ENCODE measurements at places on chromosomes 2 and 18.
A peak's percentile ranks its signal among the peaks of the same experiment; 100 is the strongest.

DNA sequence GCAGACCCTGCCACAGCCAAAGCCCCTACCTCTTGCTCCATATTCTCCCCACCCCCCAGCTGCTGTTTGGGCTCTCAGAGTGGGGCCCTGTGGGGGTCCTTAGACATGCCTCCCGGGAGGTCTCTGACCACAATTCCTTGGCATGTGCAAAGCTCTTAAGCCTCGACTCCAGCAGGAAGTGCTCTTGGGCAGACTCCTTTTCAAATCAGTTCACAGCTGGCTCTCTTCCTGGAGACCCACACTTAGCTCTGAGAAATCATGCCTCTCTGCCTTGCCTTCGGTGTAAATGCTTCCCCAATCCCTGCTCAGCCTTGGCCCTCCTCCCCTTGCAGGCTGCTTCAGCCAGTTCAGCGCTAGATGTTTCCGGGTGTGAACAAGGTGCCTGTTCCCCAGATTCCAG, 46.9 kb downstream of the NGEF start:
- no peak for DNase-seq

- peak; percentile 68 for DNase-seq
These were observed 3.6 kb downstream of the STARD7 start for GRCh38 chr2:96204836-96205624.

DNA sequence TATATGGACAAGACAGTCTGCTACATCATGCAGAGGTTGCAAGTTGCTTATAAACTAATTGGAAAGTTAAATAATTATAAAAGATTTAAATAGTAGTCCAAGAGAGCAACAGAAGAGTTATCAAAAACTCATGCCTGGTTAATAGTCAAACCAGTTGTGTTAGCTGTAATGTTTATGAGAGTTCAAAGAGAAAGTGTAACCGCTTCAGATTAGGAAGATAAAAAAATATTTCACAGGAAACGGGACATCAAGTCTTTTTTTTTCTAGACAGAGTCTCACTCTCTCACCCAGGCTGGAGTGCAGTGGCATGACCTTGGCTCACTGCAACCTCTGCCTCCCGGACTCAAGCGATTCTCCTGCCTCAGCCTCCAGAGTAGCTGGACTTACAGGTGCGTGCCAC, 34.6 kb upstream of the RNF125 start:
- DNase-seq = no peak

GRCh38 chr18:37567061-37567993, 1.7 kb upstream of the CELF4 start:
- no peak for DNase-seq

- no peak for DNase-seq
These were observed 78.6 kb upstream of the GALNT5 start for GRCh38 chr2:157178874-157179273.

DNA sequence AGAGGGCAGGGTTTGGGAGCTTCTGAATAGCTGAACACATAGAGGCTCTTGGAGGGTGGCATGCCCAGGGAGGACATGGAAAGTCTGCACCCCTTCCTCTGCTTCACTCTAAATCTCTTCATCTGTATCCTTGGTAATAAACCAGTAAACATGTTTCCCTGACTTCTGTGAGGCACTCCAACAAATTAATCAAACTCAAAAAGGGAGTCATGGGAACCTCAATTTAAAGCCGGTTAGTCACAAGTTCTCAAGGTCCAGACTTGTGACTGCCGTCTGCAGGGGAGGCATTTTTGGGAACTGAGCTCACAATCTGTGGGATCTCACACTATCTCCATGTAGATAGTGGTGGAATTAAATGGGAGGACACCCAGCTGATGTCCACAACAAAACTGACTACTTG, 33.1 kb upstream of the STON1 start:
- DNase-seq = no peak

DNA sequence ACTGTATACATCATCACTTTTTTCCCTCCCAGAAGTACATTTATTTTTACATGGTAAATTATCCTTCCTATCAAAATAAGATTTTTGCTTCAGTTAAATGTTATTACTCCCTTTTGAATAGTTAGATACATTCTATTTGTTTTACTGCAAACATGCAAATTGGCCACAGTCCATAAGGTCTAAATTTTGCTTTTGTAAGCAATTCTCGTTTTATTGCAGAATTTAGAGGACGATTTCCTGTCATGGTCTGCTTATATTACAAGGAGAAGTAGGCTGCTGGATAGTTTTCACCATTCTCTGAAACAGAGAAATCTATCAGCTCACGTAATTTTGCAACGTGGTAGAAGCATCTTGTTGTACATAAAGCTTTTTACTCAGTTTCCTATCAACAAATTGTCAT, 1632.5 kb downstream of the LRP1B start:
- no peak for DNase-seq

DNA sequence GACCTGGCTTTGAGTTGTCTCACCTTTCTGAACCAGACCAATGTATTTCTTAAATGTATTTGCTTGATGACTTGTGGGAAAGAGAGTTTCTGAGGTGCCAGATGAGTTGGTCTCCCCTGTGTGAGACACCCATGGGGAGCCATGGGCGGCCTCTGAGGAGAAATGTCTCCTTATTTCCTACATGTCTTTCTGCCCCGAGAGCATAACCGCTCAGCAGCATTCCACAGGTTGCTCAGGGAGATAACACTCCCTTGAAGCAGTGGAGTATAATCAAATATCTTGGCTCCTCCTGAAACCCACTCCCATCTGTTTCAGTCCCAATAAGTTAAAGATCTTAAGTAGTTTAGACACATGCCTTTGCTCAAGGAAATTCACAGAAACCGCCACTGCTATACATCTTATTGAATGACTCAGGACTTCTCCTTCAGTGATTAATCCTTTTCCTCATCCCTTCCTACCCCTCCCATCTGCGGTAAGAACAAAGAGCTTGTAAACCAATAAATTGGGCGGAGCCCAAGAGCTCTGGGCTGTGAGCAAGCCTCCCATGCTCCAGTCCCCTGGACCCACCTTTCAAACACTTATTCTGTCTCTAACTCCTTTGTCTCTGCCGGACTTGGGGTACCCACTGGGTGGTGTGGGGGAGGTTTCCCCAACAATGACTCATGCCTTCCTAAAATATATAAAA, 285.5 kb upstream of the LRRTM4 start:
- no peak for DNase-seq

- no peak for DNase-seq
These were observed 23.8 kb downstream of the CNDP1 start for GRCh38 chr18:74558096-74558495.

DNA sequence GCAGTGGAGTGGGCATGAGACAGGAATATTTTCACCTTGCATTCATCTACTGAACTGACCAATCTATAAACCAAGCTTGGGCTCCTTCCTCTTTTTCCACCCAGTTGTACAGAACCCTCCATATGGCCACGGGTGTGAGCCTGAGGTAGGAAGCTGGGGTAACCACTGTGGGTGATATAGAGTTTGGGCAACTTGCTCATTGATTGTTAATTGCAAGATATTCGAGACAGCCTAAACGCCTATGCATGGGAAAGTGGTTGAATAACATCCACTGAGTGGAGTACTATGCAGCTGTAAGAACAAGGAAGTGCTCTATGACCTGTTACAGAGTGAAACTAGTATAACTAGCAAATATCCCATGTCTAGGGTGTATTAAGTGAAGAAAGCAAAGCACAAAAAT, 7.3 kb upstream of the VAPA start:
- DNase-seq = no peak

DNA sequence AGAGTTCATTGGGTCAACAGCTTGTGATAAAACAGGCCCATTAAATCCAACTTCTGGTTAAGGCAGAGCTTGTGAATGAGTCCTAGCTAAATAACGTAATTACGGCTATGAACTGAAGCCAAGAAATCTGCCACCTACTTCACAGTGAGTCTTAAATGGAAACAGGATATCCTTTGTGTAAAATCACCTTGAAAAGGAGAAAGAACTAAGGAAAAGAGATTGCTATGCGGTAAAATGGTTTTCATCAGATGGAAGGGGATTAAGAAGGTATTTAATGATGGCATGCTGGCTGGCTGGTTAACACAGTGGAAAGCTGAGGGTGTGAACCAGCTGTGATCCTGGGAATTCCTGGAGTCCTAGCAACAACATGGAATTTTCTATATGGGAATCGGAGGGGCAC, 156.6 kb downstream of the DOK6 start:
- peak; percentile 10 for DNase-seq

GRCh38 chr2:10120877-10121574, 1.5 kb upstream of the RRM2 start:
- peak; percentile 59 for DNase-seq

DNA sequence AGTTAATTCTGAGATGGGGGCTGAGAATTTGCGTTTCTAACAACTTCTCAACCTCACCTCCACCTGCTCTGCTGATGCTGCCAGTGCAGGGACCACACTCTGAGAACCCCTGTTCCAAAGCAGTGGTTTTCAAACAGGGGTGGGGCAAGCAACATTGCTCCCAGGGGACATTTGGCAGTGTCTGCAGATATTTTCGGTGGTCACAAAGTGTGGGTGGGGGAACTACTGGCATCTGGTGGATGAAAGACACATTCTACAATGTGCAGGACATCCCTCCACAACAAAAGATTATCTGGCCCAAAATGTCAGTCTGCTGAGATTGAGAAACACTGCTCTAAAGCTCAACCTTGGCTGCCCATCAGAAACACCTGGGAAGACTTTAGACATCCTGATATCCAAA, 188.7 kb upstream of the SATB2 start:
- no peak for DNase-seq

DNA sequence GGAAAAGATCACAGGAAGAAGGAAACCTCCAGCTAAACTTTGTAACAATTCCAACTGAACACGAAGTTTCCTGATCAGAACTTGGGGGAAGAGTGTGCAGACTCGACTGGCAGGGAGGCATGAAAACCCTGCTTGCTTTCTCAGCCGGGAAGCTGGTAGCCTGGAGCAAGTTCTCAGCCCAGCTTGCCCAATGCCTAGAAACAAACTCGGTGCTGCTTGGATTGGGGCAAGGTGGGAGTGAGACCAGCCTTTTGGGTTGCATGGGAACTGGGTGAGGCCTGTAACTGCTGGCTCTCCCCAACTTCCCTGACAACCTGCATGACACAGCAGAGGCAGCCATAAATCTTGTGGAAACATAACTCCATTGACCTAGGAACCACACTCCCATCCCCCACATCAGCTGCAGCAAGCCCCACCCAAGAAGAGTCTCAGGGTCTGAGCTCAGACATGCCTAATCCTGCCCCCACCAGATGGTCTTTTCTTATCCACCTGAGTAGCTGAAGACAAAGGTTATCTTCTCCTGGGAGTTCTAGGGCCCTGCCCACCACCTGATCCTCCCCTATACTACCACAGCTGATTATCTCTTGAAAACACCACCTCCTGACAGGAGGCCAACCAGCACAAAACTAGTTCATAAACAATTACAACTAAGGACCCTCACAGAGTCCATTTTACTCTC, 1859.7 kb upstream of the CELF4 start:
- no peak for DNase-seq

- DNase-seq = no peak
These were observed 2159.1 kb upstream of the CELF4 start for GRCh38 chr18:39724652-39725051.

DNA sequence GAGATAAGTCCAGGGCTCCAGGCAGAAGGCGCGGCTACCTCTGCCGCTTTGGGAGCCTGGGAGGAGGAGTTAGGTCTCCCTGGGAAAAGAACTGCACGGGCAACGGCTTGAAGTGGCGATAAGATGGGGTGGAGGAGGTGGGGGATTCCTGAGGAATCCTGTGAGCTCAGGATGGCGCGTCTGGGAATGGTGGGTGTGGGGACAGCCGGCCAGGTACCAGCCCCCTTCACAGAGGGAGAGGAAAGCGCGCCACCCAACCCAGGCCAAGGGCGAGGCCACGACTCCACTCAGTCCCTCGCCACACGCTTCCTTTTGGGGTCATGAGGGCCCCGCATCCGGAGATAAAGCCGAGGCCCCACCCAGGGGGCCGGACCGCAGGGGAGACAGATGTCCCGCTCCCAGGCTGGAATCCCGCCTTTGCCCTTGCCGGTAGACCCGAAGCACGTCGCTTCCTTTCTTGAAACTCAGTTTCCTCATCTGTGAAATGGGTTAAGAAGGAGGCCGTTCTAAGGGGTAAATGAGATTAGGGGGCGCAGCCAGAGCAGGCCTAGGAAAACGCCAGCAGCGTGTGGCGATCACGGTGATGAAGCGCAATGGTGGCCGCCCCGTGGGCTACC, 1.7 kb upstream of the CTDSP1 start:
- DNase-seq = peak; percentile 76

GRCh38 chr18:45050712-45051601, 370.3 kb downstream of the SETBP1 start:
- DNase-seq = peak; percentile 90

GRCh38 chr2:48433682-48434081, 96.3 kb upstream of the STON1 start:
- no peak for DNase-seq

DNA sequence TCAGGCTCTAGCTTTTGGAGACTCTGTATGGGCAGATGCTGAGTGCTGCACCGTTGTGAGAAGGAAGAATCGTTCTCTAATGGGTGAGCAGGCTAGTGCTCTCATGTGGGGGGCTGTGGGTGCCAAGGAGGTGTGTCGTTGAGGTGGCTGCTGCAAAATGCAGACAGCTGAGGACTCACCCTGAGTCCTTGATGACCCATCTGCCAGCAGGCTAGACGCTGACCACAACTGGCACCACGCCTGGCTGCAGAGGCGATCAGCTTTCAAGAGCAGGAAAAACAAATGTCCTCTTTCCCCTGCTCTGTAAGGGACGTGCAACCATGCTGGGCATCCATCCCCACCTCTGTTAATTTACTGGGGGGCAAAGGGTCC, 48.2 kb downstream of the HAUS1 start:
- DNase-seq = peak; percentile 66

GRCh38 chr18:9838144-9838877, 47.5 kb upstream of the TXNDC2 start:
- peak; percentile 86 for DNase-seq

DNA sequence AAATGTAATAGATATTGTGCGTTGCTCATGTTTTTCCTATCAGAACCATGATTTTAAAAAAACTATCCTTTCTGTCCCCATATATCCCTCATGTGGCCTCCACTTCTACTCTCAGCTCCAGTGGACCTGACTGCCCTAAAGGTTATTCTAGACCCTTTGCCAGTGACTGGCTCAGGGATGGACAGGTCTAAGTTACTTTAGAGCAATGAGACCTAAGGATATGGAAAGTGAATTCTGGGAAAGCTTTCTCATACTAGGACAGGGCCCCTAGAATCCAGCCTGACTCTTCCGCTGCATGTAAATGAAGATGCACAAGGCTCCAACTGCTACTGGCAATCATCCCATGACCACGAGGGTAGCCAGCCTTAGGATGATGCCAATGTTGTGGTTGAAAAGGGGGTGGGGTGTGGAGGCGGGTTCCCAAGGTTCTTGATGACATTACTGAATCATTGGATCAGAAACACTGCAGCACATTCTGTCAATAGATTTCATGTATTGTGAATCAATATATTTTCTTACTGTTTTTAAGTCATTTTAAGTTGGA, 21.3 kb downstream of the C2orf69 start:
- DNase-seq = no peak

DNA sequence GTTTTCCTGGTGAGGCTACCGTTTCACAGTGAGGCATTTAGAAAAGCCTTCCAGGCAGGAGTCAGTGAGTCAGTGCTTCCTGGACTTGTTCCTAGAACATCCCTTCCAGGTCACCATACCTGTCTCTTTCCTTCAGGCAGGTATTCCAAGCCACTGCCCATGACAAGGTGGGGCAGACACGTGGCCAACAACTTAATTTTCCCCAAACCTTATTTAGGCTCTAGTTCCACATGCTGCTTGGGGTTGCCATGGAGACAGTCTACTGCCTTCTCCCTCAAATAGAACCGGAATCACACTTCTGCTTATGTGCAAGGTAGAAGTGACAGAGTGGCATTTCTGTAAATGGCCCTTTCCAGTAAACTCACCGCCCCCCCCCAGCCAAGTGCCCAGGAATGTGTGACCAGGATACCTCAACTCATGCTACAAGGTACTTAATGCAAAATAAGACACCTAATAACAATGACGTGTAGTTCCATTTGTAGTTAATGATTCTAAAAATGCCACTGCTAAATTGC, 258.3 kb downstream of the PRKCE start:
- DNase-seq = no peak
